ENCODE measurements at places on chromosomes 6 and 20. TPM values are rescaled to one million over a fixed set of nuclear protein-coding genes. Genes with fewer than 3 reads are reported as not detected.

TFAP2C gene
- total RNA-seq, result not detected

SF3B5 gene
- 185 TPM for total RNA-seq

PXDC1 gene
- total RNA-seq, result 119 TPM

COL11A2 gene
- 1.7 TPM for total RNA-seq

DNA sequence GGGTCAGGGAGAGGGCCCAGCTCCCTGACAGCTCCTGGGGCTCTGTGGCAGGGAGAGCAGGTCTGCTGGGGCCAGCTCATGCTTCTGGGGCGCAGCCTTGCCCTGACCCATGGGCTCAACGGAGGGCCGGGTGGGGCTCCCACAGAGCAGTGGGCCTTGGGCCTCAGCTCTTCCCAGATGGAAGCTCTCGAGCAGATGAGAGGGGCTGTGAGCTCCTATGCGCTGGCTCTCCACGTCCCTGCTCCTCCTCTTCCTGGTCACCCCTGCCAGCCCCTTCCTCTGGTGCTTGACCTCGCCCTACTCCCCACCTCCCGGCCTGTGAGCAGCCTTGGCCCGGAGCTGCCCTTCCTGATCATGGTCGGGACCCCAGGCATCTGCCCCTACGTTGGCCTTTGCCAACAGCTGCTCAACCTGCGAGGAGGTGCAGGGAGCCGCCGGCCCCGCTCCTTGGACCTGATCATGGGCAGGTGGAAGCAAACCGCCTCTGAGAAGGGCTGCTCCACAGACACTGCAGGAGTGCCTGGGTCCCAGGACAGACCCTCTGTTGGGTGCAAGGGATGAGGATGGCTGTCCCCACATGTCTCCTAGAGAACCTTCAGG, 26.8 kb upstream of the GATA5 start:
- no peak overlapping the region for H3K27ac ChIP-seq
- no peak for DNase-seq
- no peak overlapping the region for H3K4me3 ChIP-seq
- H3K4me1 ChIP-seq, result no peaks in the 10 kb centered on the region
- H3K27me3 ChIP-seq, result no peaks in the 10 kb centered on the region
- no peaks in the 10 kb centered on the region for H3K36me3 ChIP-seq

Measured in endothelial cell of umbilical vein (primary cell).